Stimulated activated CD8-positive, alpha-beta memory T cell treated with anti-CD3 and anti-CD28 coated beads, Interleukin-4, amount 100 ng/mL, for 48 hours (primary cell): ENCODE measurements at places on chromosomes 3 and 15.

GRCh38 chr3:113630956-113631542, 65.4 kb downstream of the USF3 start:
- no peak for DNase-seq

- no peak for DNase-seq
Observed at GRCh38 chr3:121883507-121883906, 10.7 kb upstream of the SLC15A2 start.

DNA sequence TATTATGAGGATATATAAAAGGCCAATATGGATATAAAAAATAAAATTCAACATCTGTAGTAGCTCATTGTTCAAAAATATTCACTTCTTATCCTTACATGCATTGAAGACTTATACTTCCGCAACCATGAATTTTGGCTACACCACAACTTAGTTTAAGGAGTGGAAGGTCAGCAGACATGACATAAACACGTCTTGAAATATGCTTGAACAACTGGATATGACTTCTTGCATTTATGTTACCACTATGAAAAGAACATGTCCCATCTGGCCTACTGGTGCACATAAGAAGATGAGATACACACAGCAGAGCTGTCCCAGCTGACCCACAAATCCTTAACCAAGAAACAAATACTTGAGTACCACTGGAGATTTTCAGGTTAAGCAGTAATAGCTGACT, 52.1 kb downstream of the MYO9A start:
- DNase-seq: no peak

DNA sequence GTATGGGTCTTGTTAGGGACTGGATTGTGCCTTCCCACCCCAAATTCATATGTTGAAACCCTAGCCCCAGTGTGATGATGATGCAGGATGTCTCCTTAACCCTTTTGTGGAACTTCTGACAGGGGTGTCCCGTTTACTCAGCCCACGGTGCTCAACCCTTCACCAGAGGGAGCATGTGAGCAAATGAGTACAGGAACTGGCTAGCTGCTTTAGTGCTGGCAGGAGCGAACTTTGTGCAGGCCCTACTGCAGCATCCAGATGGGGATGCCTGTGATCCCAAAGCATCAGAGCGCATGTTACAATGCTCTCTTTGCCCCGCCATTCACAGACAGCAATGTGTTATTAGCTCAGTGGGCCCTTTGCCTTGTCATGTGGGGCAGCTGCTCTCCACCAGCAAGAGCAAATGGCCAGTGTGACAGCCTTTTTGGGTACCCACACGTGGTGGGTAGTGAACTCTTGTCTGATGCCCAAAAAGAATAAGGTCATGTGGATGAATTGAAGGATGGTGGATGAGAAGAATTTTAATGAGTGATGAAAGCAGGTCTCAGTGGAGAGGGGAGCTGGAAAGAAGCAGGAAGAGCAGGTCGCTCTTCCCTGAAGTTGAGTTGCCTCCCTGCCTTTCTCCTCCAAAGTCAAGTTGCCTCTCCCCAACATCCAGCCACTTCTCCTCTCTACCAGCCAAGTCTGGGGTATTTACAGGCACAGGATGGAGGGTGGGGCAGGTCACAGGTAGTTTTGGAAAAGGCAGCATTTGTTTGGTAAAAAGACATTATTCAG, 63.3 kb upstream of the STRIT1 start:
- DNase-seq: no peak

- no peak for DNase-seq
Observed at GRCh38 chr3:105662306-105662705, 206.5 kb downstream of the CBLB start.
